ENCODE measurements at places on chromosomes 7 and 10. TPM values are rescaled to one million over a fixed set of nuclear protein-coding genes. Genes with fewer than 3 reads are reported as not detected.

- no peak for DNase-seq
- no peak overlapping the region for H3K4me3 ChIP-seq
- H3K36me3 ChIP-seq = no peaks in the 10 kb centered on the region
- H3K27ac ChIP-seq = no peak overlapping the region
- peaks cover 2% of the 10 kb centered on the region for H3K4me1 ChIP-seq
Measured at GRCh38 chr10:73876971-73877370, 2.6 kb upstream of the CAMK2G start.

- no peaks in the 10 kb centered on the region for H3K36me3 ChIP-seq
- H3K4me3 ChIP-seq = peak overlapping the region; percentile 83
- H3K4me1 ChIP-seq = peaks cover 8% of the 10 kb centered on the region
- no peak for DNase-seq
Measured at GRCh38 chr10:68955355-68955831, 577 bp upstream of the DDX21 start.

- no peaks in the 10 kb centered on the region for H3K4me1 ChIP-seq
- H3K27ac ChIP-seq = peak overlapping the region; percentile 16
- H3K4me3 ChIP-seq = peak overlapping the region; percentile 76
- H3K27me3 ChIP-seq = no peaks in the 10 kb centered on the region
- no peaks in the 10 kb centered on the region for H3K36me3 ChIP-seq
- DNase-seq = no peak
Measured at GRCh38 chr10:7788639-7789286, 786 bp downstream of the ATP5F1C start.

GRCh38 chr7:1080252-1080920 lies 7.5 kb upstream of the GPER1 start:
- H3K4me1 ChIP-seq = no peaks in the 10 kb centered on the region
- DNase-seq = no peak
- no peaks in the 10 kb centered on the region for H3K36me3 ChIP-seq
- H3K27ac ChIP-seq = no peak overlapping the region
- H3K27me3 ChIP-seq = no peaks in the 10 kb centered on the region

GALNT11 gene
- 45.8 TPM for total RNA-seq

- no peak overlapping the region for H3K4me3 ChIP-seq
- H3K27ac ChIP-seq = peak overlapping the region; percentile 59
- peaks cover 3% of the 10 kb centered on the region for H3K36me3 ChIP-seq
- no peaks in the 10 kb centered on the region for H3K27me3 ChIP-seq
- DNase-seq = no peak
Measured at GRCh38 chr10:104259999-104260774, 5.5 kb downstream of the GSTO1 start.

GRCh38 chr7:108290459-108291151 lies 160.4 kb upstream of the LAMB4 start:
- no peak overlapping the region for H3K27ac ChIP-seq
- H3K4me3 ChIP-seq = no peak overlapping the region
- DNase-seq = no peak
- peaks cover 2% of the 10 kb centered on the region for H3K4me1 ChIP-seq
- H3K27me3 ChIP-seq = no peaks in the 10 kb centered on the region
- H3K36me3 ChIP-seq = no peaks in the 10 kb centered on the region

- H3K4me3 ChIP-seq = no peak overlapping the region
- no peaks in the 10 kb centered on the region for H3K4me1 ChIP-seq
- no peak for DNase-seq
- no peaks in the 10 kb centered on the region for H3K27me3 ChIP-seq
- H3K27ac ChIP-seq = no peak overlapping the region
Measured at GRCh38 chr10:60921633-60922032, 22.4 kb downstream of the RHOBTB1 start.

- no peak for DNase-seq
- no peak overlapping the region for H3K4me3 ChIP-seq
- no peaks in the 10 kb centered on the region for H3K27me3 ChIP-seq
- peaks cover 10% of the 10 kb centered on the region for H3K4me1 ChIP-seq
- H3K27ac ChIP-seq = peak overlapping the region; percentile 94
- no peaks in the 10 kb centered on the region for H3K36me3 ChIP-seq
Measured at GRCh38 chr10:72243822-72244437, 27.9 kb upstream of the ASCC1 start.

DNA sequence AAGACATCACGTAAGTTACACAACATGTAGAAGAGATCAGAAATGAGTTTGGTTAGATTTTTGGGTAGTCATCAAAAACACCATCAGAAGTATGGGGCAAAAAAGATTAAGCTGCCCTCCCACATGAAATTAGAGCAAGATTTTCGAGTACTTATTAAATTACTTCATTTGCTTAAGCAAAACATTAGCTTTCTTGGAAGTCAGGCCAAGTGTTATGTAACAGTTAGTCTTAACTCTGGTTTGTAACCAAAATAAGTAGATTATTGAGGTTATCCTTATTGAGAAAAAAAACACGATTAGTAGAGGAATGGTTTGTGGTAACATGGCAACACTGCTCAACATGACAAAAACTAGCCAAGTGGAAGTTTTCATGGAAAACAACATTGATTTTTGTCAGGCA lies 37.9 kb downstream of the HBP1 start:
- H3K27ac ChIP-seq = no peak overlapping the region
- no peak overlapping the region for H3K4me3 ChIP-seq
- no peaks in the 10 kb centered on the region for H3K27me3 ChIP-seq

GRCh38 chr10:110696436-110696835 lies 52.3 kb downstream of the RBM20 start:
- H3K27ac ChIP-seq = no peak overlapping the region
- H3K36me3 ChIP-seq = no peaks in the 10 kb centered on the region
- no peaks in the 10 kb centered on the region for H3K27me3 ChIP-seq
- no peaks in the 10 kb centered on the region for H3K4me1 ChIP-seq
- no peak for DNase-seq

BMPER gene
- total RNA-seq = 14.0 TPM

DNA sequence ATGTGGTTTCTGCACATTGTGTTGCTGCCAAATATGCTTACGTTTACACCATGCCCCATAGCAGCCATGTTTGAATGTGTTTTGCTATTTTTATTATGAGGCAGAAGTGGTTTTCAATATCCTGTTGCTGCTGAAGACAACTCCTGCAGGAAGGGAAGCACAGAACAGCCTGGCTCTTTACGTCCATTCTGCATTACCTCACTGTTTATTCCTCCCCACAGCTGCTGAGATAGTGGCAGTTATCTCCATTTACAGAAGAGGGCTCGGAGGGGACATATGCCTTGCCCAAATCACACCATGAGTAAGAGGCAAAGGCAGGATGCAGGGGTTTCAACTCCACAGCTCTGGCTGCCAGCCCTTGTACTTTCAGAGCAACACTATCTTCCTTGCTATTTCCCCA lies 35.3 kb downstream of the PLPP4 start:
- H3K27me3 ChIP-seq = no peaks in the 10 kb centered on the region
- no peaks in the 10 kb centered on the region for H3K4me1 ChIP-seq
- DNase-seq = no peak

DNA sequence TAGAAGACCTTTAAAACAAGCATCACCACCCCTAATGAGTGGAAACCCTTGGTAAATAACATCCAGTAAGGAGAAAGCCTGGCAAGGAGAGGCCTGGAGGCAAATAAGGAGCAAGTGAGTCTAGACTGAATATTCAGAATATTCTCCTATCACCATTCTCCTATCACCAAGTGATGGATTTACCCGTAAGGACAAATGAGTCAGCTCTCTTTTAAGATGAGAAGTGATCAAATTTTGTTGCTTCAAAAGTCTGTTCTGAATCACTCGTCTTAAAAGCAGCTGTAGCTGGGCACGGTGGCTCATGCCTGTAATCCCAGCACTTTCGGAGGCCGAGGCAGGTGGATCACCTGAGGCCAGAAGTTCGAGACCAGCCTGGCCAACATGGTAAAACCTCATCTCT lies 28.4 kb downstream of the KIAA1549 start:
- H3K36me3 ChIP-seq = no peaks in the 10 kb centered on the region
- no peaks in the 10 kb centered on the region for H3K4me1 ChIP-seq
- no peak overlapping the region for H3K4me3 ChIP-seq
- no peak for DNase-seq
- no peak overlapping the region for H3K27ac ChIP-seq

LRRC27 gene
- total RNA-seq = 11.7 TPM

DNA sequence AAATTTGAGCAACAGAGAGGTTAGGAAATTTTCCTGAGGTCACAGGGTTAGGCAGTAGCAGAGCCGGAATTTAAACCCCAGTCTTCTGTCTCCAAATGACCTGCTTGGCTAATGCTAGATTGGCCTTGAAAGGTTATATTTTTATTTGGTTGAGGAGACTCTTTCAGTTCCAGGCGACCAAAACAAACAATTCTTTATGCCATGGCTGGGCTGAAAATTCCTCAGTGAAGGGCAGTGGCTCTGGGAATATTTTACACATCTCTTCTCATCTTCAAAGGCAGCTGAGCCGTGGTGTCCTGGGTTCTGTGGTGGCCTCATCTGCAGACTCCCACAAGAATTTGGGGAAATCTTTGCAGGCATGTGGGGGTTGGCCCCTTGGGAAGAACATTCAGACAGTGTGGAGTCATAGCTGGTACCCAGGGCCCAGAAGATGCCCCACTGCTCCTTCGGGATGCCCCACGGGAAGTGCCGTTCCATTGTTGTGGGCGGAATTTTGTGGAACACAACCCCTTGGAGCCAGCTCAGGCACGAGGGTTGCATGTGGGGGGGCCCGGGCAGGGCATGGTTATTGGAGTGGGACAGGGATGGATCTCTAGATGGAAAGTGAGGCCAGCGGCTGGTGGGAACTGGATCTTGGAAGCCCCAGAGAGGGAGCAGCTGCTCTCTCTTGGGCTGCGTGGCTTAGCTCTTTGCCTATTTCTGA lies 33.2 kb downstream of the RPS24 start:
- H3K4me1 ChIP-seq = no peaks in the 10 kb centered on the region
- no peaks in the 10 kb centered on the region for H3K36me3 ChIP-seq
- no peak overlapping the region for H3K4me3 ChIP-seq
- DNase-seq = no peak

FGL2 gene
- 246 TPM for total RNA-seq

GIMAP1 gene
- 11.6 TPM for total RNA-seq

GRCh38 chr10:46524472-46525176 lies 31.8 kb downstream of the GPRIN2 start:
- H3K36me3 ChIP-seq = no peaks in the 10 kb centered on the region
- peaks cover 2% of the 10 kb centered on the region for H3K4me1 ChIP-seq
- H3K27ac ChIP-seq = no peak overlapping the region
- H3K4me3 ChIP-seq = no peak overlapping the region

HTR5A gene
- not detected for total RNA-seq

- DNase-seq = no peak
- no peaks in the 10 kb centered on the region for H3K27me3 ChIP-seq
- no peaks in the 10 kb centered on the region for H3K36me3 ChIP-seq
- H3K4me3 ChIP-seq = no peak overlapping the region
Measured at GRCh38 chr7:22546769-22547168, 46.8 kb upstream of the STEAP1B start.

DNA sequence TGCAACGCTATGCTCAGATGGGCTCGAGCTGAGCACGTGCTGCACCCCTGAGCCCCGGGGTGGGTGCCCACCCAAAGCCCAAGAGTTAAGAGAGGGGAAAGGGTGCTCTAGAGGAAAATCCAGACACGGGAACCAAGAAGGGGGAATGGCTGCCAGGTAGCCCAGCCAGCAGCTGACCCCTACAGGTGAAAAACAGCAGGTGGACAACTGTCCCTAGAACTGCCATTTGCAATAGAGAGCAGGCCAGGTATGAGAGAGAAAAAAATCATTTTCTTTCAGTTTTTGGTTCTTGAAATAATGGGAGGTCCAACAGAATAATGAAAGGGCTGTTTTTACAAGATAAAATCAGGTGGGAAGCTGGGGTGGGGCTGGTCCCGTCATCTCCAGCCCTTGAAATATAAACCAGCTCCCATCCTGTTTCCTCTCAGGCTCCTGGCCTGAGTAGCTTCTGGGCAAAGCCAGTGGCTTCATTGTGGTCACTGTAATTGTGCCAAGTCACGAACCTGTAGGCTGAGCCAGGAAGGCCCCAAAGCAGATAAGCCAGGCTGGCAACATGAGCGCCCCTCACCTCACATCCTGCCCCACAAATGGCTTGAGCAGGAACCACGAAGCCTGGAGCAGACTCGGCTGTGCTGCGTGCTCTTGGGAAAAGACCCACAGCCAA lies 257.8 kb downstream of the SNX10 start:
- no peaks in the 10 kb centered on the region for H3K27me3 ChIP-seq
- no peak overlapping the region for H3K4me3 ChIP-seq
- no peaks in the 10 kb centered on the region for H3K4me1 ChIP-seq
- no peaks in the 10 kb centered on the region for H3K36me3 ChIP-seq

DNA sequence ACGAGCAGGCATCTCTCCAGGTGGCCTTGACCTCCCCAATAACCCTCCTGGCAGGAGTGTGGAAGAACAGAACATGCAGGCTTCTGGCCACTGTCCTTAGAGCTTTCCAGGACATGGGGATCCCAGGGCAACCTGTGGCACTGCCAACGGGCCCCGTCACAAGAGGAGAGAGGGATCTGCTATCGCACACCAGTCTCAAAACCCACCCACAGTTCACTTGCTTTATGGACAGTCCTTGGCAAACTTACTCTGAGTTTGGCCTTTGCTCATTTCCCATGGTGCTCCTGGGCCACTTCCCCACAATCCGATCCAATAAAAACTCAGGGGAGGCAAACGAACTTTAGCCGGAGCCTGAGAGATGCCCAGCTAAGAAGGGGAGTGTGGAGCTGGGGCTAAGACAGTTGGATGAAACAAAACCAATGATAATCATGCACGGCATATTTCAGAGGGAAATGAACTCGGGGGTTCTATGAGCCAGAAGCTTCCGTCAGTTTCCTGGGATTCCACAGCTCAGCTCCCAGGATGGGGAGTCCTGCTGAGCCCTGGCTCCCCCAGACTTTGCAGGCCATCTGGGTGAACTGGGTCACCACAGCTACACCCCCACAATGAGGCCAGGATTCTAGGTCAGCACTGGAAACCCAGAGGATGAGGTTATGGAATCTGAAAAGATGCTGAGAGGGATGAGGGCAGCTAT lies 158.4 kb downstream of the NEURL1 start:
- H3K4me3 ChIP-seq = no peak overlapping the region
- no peaks in the 10 kb centered on the region for H3K27me3 ChIP-seq
- DNase-seq = no peak
- H3K4me1 ChIP-seq = peaks cover 5% of the 10 kb centered on the region
- H3K27ac ChIP-seq = peak overlapping the region; percentile 19

DNA sequence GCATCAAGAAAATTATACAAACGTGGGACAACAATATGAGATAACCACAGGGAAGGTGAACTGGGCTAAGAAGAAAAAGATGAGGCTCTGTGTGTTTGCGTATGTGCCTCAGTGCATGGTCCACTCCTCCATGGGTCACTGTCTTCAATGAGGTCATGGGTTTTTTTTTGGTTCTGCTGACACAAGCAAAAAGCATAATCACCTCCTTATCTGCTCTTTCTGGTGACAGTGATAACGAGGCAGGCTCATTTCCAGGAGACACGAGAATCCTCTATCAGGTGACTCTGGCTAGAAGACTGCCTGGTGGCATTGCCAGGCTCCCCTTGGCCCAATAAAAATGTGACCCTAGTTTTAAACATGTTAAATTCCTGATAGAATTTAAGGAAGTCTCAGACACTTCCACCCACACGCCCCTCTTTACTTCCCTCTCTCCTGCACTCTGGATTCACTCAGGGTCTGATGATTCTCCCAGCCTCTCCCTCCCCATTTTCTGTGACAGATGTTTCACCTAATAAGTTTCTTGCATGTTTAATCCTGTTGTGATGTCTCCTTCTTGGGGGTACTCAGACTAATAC lies 35.3 kb upstream of the CDCA7L start:
- no peak overlapping the region for H3K4me3 ChIP-seq
- DNase-seq = no peak

GRCh38 chr10:103238506-103239252 lies 7.0 kb upstream of the RPEL1 start:
- H3K36me3 ChIP-seq = no peaks in the 10 kb centered on the region
- H3K4me3 ChIP-seq = no peak overlapping the region
- no peaks in the 10 kb centered on the region for H3K4me1 ChIP-seq
- no peaks in the 10 kb centered on the region for H3K27me3 ChIP-seq

HOXA11 gene
- total RNA-seq = 0.81 TPM
